ENCODE measurements at places on chromosomes 2 and 18.
A peak's percentile ranks its signal among the peaks of the same experiment; 100 is the strongest.

DNA sequence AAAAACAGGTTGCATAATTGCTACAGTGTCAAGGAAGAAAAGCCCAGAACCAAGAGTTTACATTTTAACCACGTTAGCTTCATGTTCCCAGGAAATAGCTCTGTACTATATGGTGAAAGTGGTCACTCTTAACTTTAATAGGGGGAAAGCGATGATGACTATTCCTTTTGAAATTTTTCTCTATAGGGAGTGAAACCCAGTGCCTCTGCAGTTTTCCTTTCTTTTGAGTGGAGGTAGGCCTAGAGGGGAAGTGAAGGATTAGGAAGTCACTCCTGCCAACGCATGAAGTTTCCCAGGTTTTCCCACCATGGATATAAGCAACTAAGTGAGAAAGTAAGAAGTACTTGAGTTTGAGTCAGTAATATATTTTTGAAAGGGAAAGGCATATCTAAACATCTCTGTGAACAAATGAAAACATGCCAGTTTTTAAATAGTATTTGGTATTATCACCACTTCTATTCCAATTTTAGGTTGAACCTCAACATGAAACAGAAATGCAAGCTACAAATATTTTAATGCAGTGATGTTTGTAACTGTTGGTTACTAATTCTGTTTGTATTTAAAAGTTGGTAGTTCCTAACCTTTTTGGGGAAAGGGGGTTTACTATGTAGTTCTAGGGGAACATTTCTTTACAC, 91.9 kb downstream of the VRK2 start:
- DNase-seq: no peak

DNA sequence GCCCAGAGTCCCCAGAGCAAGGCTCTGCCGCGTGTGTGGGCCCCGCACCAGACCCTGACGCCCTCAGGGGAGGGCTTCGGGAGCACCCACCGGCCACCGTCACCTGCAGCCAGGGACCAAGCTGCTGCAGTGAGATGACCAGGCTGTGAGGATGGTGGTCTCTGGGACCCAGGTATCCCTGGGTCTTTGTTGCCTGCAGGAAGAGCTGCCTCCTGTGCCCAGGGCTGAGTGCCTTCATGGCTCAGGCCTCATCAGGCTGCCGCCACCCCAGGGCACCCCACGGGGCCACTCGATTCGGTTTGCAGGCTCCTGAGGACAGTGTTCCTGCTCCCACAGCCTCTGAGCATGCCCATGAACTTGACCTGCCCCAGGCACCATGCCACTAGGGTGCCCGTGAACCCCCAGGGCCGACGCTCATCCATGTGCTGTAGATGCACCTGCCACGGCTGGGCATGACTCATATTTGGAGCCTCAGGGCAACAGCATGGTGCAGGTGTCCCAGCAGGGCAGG, 109.8 kb downstream of the FAM210A start:
- no peak for DNase-seq

DNA sequence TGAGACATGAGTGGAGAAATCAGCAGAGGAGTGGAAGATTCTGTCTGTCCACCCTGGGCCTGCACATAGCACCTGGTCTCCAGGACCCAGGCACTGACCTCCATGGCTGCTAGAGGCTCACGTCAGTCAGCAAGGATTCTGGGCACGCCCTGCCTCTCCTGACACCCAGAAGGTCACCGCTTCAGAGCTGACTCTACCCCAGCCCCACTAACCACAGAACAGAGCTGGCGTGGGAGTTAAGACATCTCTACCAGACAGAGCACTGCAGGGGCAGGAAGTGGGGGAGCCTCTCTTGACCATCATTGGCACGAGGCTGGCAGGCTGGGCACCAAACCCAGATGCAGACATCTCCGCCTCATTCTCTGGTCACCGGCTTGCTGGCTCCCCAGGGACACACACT, 3.0 kb downstream of the ADCY3 start:
- DNase-seq: peak; percentile 25

- DNase-seq: no peak
Observed at GRCh38 chr2:56732946-56733345, 549.2 kb downstream of the CCDC85A start.

GRCh38 chr2:126935774-126936173, 37.1 kb downstream of the TEX51 start:
- no peak for DNase-seq

DNA sequence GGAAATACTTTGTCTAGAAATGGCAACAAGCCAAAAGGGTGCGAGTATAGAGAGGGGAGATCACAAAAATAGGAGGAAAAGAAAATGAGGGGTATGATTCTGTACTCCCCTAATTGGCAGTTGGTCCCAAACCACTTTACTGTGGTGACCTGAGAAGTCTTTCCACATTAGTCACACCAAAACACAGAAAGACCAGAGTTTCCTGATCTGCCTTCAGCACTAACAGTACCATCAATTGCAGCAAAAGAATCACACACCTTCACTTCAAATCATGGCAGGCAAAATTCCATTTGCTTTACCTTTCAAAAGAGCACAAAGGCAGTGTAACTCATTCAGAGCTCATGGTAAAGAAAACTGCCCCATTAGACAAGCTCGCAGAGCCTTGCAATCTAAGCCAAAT, 86.8 kb downstream of the ALK start:
- DNase-seq: no peak
